Activated CD4-positive, alpha-beta T cell treated with anti-CD3 and anti-CD28 coated beads, Interleukin-10, Interleukin-2, amounts not matched to agents 100 ng/mL and 50 ng/mL, durations not matched to agents 16 hours and 8 hours (primary cell): ENCODE measurements at places on chromosomes 6 and 20.

DNA sequence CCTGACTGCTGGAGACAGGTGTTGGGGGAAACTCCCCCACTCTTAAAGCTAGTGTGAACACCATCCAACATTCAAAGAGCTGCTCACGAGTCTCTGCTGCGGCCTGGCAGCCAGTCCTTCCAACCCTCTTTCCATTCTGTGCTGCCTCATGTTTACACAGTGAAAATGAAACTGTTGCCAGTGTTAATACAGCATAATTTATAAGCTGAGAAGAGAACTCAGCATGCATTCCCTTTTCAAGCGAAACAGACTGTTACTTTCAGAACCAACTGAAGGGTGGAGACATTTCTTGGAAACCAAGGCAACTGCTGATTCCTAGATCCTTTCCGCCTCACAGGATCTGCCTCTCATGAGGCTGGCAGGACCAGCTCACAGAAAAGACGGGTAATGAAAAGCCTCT is 533.8 kb upstream of the ID4 start:
- DNase-seq, result no peak

DNA sequence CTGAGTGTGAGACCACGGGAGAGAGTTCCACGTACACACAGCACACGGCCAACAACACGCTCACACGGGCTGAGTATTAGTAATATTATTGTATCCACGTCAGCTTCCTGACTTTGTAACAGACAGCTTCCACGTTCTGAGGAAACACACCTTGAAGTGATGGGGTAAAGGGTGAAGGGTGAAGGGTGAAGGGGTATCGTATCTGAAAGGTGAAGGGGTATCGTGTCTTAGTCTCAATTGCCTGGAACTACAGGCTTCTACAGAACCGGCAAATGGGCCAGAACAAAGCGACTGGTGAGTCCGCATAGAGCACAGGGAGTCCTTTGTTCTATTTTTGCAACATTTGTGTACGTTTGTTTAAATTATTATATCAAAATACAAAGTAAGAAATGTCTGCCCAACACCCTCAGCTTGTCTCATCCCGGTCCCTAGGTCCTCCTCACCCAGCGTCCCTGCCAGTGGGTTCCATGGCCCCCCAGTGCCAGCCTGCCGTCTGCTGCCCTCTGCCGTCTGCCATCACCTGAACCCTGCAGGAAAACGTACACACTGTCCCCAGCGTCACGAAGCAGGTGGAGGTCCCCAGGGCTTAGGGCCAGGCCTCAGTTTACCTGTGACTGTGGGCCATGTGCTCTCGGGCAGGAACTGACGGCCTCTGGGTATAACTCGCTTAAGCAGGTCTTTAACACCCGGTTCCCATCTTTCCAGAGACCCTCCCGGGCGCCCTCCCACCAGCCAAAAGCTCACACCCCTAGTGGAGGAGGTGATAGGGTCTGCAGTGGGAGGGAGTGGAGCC is 4.4 kb upstream of the HELZ2 start:
- no peak for DNase-seq

- peak; percentile 88 for DNase-seq
Observed at GRCh38 chr6:28884423-28885131, 39.2 kb downstream of the TRIM27 start.

DNA sequence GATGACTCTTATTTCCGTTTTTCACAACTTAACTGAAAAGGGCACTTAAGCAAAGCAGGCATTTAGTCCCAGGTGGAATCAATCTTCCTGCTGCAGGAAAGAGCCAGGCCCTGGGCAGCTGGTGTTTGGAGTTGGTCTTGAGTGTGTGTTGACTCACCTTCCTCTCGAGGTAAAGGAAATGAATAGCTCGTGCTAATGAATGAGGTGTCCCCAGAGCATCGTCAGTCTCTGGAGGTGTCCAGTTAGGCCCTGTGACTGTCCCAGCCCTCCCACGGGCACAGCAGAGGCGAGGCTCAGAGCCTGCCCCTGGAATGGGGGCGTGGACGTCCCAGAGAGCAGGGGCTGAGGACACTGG is 277.7 kb downstream of the NRN1 start:
- DNase-seq, result no peak

DNA sequence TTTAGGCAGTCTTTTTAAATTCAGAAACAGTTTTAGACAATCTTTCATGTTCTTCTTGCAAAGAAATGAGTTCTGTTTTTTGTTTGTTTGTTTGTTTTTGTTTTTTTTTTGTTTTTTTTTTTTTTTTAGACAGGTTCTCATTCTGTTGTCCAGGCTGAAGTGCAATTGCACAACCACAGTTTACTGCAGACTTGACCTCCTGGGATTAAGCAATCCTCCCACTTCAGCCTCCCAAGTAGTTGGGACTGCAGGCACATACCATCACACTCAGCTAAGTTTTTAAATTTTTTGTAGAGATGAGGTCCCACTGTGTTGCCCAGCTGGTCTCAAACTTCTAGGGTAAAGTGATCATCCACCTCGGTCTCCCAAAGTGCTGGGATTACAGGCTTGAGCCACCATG is 96.2 kb downstream of the OTOR start:
- DNase-seq, result no peak

GRCh38 chr20:57282670-57283361 is 16.4 kb upstream of the BMP7 start:
- no peak for DNase-seq

DNA sequence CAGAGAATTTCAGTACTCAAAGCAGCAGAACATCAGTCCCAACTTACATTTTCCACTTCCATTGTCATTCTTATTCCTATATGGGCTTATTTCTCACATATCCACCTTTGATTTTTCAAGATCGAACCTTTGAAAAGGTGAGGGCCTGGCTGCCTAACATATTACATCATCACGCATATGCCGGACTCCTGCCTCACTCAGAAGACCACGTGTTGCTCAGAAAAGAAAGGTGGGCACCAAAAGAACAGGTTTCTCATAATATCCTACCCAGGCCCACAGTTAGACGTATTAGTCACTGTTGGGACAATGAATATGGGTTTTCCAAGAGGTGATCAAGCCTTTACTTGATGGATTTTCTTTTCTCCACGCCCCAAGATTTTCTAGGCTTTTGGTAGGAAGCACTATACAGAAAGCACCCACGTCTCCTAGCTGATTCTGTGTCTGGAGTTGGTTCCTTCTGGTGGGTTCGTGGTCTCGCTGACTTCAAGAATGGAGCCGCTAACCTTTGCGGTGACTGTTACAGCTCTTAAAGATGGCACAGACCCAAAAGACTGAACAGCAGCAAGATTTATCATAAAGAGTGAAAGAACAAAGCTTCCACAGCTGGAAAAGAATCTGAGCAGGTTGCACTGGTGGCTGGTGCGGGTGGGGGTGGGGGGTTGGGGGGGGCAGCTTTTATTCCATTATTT is 168.9 kb downstream of the ATXN1 start:
- DNase-seq, result no peak

DNA sequence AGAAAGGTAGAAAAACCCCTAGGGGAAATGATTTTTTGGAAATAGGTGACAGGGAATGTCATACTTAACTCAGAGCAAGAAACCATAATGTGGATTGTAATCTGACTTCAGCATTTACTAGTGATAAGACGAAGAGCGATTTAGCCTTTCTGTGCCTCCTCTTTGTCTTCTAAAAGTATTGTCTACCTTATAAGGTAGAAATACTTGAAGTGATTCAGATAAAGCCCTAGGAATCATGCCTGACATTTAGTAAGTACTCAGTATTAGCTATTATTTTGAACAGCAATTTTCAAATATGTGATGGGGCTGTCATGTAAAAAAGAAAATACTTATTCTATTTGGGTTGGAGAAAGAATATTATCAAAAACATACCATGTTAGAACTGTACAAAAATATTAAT is 525.9 kb upstream of the EYS start:
- DNase-seq, result no peak

DNA sequence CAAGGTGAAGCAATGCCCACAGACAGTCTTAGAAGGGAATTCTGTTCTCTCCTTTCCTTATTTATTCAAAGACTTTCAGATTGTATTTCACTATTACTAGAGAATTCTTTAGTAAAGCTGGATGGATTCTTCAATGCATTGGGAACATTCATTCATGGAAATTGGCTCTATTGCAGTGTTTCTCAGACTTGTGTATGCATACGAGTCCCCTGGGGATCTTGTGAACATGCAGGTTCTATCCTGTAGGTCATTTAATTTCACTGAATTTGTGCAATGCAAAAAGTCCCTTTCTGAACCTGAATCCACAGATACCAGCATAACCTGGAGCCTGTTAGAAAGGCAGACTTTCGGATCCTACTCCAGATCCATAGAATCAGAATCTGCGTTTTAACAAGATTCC is 160.9 kb upstream of the AHI1 start:
- DNase-seq, result no peak

DNA sequence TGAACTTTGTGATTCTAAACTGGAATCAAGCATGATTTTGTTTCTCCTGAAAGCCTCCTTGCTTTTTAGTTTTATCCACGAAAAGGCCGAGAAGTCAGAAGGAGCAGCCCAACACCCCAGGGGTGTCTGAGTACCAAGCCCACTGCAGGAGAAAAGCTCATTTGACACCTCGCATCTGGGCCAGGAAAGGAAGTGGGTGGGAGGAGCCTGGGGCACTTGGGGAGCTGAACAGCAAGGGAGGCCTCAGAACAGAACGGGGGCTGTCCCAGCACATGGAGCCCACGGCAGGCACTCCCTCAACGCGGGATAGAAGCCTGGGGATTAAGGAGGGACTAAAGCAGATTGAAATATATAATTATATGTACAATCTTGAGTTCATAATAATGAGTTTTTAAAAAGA is 6.6 kb downstream of the KIF25 start:
- no peak for DNase-seq

DNA sequence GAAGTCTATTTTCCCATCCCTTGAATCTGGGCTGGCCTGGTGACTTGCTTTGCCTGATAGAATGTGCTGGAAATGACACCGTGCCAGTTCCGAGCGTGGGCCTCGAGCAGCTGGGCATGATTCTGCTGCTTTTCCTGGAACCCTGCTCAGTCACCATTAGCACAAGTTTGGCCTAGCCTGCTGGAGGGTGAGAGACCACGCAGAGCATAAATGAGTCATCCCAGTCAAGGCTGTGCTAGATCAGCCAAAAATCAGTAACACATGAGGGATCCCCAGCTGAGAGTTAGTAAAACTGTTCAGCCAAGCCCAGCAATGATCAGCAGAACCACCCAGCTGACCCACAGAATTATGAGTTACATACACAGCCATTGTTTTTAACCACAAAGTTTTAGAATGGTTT is 74.8 kb upstream of the TOP1 start:
- DNase-seq, result peak; percentile 54

DNA sequence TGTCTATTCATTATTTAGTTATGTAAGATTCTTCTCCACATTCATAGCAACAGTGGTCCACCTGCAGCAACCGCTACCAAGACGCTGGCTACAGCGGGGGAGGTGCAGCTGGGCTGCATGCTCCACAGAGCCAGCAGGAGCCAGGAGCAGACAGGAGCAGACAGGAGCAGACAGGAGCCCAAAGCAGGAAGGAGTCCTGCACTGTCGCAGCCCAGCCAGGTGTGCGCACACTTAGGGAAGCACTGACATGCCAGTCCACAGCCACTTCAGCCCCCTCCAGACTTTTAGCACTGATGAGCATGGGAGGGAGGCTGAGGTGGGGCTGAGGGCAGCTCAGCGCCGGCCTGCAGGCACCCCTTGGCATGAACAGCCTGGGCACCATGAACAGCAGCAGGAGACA is 19.6 kb downstream of the KIF16B start:
- no peak for DNase-seq

GRCh38 chr6:160102956-160103824 is 18.4 kb upstream of the SLC22A1 start:
- peak; percentile 38 for DNase-seq

DNA sequence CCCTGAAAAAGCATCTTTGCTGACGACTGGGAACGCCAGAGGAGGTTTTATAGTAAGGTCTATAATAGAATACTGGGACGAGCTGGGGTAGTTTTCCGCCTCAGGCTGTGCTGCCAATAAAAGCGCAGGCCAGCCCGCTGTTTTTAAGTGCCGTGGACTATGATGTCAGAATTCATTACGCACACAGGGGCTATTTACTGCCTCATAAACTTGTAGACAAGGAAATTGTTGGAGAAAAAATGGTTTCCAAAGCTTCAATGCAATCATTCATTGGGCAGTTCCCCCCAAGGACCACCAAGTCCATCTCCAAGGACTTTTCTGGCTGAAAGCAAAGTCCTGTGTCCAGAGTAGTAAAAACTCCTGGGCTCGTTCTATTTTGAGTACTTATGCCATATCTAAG is 20.4 kb upstream of the FOXF2 start:
- no peak for DNase-seq

- no peak for DNase-seq
Observed at GRCh38 chr20:11852189-11852588, 65.5 kb upstream of the BTBD3 start.

DNA sequence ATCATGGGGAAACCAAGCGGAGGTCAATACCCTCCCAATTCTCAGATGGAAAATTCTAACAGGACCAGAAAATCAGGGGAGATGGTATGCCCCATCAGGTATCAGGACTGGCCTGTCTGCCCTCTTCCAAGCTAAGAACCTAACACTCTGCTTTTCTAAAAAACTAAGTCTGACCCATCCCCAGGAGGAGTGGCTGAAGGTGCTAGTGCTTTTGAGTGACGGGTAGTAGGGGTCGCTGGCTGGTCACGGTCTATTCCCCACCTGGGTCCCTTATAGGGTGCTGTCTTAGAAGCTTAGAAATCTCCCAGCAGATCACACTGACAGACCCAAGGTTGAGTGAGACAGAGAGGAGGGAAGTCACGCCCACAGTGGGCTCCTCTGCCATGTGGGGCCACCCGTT is 9.6 kb downstream of the ABHD16A start:
- DNase-seq, result no peak

GRCh38 chr6:20879526-20879925 is 345.3 kb downstream of the CDKAL1 start:
- no peak for DNase-seq
